ENCODE measurements at places on chromosomes 7 and 10.
A peak's percentile ranks its signal among the peaks of the same experiment; 100 is the strongest.

- no peak for DNase-seq
Observed at GRCh38 chr10:72053690-72054089, 34.7 kb downstream of the SPOCK2 start.

DNA sequence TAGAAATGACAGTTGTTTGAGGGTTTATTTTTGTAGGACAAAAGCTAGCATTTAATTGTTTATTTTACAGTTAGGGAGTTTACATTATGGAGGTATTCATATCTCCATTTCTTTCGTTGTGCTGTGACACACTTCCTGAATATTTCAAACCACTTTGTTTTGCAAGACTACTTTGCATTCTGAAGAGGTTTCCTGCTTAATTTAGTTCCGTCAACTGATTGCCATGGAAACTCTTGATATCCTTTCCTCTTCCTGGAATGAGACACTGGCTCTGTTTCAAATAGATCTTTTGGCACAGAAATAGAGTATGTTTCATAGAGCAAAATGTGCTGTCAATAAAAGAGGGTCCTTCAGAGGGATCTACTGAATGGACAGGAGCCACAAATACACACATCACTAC is 159.5 kb upstream of the AGR3 start:
- peak; percentile 96 for DNase-seq

- DNase-seq = peak; percentile 54
Observed at GRCh38 chr7:131507592-131508331, 48.7 kb downstream of the PODXL start.

DNA sequence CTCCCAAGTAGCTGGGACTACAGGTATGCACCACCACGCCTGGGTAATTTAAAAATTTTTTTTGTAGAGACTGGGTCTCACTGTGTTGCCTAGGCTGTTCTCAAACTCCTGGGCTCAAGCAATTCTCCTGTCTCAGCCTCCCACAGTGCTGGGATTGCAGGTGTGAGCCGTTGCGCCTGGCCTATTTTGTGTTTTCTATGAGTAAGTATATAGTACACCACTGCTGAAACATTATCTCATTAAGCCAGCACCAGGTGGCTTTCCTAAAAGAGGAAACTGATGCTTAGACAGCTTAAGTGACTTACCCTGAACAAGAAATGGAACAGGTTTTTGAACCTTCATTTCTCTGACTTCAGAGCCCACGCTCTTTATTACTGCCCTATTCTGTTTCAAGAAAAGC is 7.8 kb upstream of the PTPN12 start:
- DNase-seq = no peak

DNA sequence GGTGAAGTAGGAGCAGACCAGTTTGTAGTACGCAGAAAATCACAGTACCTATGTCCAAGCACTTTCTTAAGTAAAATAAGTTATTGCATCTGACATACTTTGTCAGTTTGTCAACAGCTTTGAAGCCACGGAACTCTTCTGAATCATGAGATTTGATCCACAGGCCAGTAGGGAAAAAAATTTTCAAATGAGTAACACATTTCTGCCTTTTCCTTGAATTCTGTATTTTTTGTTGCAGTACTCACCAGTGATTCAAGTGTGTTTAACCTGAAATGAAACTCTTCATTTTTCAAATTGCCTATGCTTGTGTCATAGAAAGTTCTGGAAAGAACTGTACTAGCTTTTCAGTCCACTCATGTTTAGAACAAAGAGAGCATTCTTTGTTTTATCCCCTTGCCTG is 337.7 kb downstream of the GATA3 start:
- peak; percentile 36 for DNase-seq

- DNase-seq = no peak
Observed at GRCh38 chr10:97752956-97753355, 16.0 kb downstream of the ZFYVE27 start.

- DNase-seq = no peak
Observed at GRCh38 chr7:144063710-144064109, 5.9 kb upstream of the OR2A25 start.

DNA sequence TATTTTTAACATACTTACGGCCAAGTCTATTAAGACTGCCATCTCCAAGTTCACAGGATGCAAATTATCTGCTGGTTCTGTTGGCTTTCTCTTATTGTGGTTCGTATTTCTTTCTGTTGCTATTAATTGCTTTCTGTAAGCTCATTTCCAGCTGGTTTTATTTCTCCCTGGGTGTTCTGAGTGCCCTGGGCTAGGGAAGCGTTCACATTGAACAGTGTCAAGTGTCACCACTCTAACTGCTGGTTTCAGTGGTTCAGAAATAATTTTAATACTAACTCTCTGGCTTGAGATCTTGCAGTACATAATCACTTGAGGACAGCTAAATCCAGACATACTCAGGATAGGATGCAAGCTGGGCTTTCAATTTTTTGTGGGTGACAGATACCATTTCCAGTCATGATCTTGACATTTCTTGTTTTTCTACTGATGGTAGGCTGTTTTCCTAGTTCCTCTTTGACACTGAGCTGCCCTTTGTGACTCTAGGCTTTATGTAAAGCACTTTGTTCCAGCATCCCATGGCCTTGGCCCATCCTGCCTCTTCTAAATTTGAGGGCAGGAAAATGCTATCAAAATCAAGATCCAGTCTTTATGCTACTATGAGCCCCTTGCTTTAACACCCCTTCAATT is 117.6 kb downstream of the SNX13 start:
- DNase-seq = no peak

DNA sequence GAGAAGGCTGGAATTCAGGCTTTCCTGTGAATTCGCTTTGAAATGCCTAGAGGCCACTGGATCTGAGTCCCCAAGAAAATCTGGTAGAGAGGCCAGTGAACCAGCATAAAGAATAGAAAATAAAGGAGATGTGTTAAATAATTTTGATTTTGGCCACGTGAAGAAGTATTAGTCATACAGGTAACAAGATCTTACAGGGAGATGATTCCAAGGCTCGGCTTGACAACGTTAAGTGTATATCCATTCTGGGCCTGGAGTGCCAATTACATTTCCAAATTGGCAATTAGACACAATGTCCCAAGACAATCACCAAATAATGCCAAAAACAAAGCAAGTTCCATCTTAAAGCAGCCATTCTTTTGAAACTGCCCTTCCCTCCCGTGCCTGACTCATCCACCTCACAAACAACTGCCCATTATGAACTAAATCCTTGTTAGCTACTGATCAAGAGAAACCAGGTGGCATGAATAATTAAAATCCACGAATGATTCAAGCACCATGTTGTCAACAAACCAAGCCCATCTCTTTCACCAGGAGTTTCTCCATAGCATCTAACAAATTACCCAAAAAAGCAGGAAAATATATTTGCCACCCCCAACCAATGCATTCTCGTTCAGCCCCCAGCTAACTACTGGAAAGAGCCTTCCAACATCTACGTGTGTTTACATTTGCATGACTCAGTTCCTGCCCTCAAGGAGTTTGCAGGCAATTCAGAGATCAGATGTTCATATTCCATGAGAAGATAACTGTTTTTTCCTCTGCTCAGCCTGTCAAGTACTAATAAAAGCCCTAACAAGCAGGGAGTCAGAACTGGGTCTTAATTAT is 8.5 kb downstream of the KCNMA1 start:
- DNase-seq = peak; percentile 55

GRCh38 chr10:73838008-73838567 is 26.7 kb upstream of the NDST2 start:
- DNase-seq = no peak

GRCh38 chr10:112628951-112629609 is 182.1 kb downstream of the VTI1A start:
- no peak for DNase-seq

DNA sequence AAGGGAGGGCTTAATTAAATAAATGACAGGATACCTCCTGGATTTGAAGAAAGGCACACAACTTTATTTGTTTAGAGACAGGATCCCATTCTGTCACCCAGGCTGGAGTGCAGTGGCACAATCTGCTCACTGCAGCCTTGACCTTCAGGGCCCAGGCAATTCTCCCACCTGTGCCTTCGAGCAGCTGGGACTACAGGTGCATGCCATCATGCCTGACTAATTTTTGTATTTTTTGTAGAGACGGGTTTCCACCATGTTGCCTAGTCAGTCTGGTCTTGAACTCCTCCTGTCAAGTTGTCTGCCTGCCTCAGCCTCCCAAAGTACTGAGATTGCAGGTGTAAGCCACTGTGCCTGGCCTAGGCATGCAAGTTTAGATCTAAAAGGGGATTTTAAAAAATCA is 272.7 kb upstream of the MBL2 start:
- DNase-seq = no peak

GRCh38 chr7:148987010-148987750 is 41.1 kb downstream of the PDIA4 start:
- DNase-seq = peak; percentile 87

- DNase-seq = no peak
Observed at GRCh38 chr7:95471071-95471470, 14.7 kb upstream of the ASB4 start.

DNA sequence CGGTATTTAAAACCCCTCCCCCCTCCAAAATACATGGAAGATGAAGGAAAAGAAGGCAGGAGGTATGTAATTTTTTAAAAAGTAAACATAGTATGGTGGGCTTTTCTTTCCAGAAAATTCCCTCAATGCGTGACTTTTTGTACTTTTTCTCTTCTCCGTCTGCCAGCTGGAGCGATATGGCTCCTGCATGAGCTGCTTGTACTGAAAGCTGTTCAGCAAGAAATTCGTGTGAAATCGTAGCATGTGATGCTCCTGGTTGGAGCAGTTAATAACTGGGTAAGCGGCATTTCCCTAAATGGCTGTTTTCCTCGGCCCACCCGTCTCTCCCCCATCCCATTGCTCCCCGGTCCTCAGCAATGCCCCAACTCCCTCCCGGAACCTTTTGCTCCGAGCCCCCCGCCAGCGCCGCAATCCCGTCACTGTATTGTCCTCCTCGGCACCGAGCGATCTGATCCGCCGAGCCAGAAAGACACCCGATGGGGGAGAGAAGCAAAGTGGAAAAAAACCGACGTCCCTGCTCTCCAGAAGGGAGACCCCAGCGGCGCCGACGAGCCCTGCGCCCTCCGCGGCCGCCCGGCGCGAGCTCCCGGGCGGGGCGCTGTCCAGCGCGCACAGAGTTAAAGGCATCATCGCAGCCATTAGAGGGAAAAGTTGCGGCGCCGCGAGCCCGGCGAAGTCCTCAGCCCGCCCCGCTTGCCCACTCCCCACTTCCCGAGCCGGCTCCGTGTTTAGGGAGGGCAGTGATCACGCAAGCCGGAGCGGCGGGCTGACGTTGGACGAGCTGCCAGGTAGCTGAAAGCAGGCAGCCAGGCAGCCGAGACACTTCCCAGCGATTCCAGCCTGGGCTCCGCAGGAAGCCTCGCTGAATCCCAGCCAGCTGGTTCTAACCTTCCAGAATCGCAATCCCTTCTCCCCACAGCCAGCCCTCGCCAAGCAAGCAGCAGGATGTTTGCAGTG is at the start of gene VSTM2A:
Gene VSTM2A (plus strand): TSS at position 707 of the 957 bp plus-strand sequence. CDS start 356 bp downstream, outside the sequence.
- peak; percentile 1 for DNase-seq

DNA sequence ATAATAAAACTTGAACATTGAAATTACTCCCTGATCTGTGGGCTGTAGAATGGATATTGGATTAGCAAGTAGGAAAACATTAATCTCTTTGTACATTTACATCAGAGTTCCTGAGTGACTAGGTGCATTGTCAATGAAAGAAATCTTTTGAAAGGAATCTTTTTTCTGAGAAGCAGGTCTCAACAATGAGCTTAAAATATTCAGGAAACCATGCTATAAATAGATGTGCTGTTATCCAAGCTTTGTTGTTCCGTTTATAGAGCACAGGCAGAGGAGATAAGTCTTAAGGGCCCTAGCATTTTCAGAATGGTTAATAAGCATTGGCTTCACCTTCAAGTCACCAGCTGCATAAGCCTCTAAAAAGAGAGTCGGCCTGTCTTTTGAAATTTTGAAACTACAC is 41.3 kb upstream of the SLC16A12 start:
- no peak for DNase-seq

DNA sequence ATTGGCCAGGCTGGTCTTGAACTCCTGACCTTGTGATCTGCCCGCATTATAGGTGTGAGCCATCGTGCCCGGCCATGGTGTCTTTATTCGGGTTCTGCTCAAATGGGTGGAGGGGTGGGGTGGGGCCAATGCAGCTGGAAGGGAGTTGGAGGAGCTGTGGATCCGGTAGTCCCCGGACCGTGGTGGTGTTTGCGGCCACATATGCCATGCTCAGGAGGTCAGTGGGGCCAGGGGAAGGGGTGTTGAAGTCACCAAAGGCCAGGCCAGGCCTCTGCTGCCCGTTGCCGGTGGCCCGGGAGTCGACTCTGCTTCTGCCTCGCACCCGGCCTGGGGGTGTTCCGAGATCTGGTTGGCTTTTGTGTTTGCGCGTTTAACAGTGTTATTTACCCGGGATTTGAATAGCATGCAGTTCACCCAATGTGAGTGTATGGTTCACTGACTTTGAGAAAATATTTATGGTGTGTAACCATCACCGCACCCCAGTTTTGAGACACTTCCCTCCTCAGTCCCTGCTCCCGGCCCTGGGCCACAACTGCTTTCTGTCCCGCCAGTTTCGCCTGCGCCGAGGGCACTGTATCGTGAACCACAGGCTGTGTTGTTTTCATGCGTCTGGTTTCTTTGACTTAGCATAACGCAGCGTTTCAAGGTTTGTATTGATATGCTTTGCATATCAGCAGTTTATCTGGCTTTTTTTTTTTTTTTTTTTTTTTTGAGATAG is 10.7 kb downstream of the INPP5A start:
- no peak for DNase-seq

- peak; percentile 2 for DNase-seq
Observed at GRCh38 chr7:93601363-93601762, 26.8 kb upstream of the CALCR start.

DNA sequence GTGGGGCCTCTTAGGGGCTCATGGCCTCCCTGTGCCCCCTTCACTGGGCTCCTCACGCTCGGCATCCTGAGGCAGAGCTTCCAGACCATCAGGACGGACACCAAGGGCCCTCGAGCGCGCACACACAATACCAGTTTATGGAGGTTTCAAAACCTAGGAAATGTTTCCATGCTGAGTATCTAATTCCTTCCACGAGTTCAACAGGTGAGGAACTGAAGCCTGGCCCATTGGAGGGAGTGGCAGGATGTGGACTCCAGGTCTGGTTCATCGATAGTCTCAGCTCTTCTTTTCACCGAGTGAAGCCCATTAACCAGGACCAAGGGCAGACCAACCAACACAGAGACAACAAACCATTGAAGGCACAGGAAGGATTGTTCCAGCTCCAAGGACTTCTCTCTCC is 336.7 kb upstream of the SHH start:
- DNase-seq = no peak

All from iris pigment epithelial cell (primary cell).